ENCODE measurements at places on chromosomes 1 and 21.
A peak's percentile ranks its signal among the peaks of the same experiment; 100 is the strongest.

GRCh38 chr1:237953238-237953637 lies 62.5 kb upstream of the ZP4 start:
- no peak for DNase-seq

DNA sequence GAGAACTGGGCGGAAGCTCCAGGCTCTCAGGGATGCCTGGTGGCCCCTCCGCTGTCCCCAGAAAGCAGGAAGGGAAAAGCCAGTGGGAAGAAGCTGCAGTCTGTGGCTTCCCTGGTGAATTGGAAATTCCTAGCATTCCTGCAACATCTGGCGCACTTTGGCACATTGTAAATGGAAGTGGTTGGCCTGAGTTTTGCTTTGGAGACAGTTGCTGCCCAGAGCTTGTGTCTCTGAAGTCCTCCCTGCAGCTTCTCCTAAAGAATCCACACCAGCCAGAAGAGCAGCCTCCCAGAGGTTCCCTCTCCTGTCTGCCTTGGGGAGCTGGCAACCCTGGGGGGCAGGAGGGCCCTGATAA lies 48.2 kb downstream of the ARHGEF10L start:
- no peak for DNase-seq

DNA sequence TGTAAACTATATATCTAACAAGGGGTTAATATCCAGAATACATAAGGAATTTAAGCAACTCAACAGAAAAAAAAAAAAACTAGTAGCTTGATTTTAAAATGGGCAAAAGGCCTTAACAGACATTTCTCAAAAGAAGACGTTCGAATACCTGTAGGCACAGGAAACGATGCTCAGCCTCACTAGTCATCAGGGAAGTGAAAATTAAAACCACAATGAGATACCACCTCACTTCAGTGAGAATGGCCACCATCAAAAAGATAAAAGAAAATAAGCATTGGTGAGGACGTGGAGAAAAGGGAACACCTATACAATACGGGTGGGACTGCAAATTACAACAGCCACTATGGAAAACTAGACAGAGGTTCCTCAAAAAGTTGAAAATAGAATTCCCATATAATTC lies 37.3 kb downstream of the NPHP4 start:
- DNase-seq: peak; percentile 76

DNA sequence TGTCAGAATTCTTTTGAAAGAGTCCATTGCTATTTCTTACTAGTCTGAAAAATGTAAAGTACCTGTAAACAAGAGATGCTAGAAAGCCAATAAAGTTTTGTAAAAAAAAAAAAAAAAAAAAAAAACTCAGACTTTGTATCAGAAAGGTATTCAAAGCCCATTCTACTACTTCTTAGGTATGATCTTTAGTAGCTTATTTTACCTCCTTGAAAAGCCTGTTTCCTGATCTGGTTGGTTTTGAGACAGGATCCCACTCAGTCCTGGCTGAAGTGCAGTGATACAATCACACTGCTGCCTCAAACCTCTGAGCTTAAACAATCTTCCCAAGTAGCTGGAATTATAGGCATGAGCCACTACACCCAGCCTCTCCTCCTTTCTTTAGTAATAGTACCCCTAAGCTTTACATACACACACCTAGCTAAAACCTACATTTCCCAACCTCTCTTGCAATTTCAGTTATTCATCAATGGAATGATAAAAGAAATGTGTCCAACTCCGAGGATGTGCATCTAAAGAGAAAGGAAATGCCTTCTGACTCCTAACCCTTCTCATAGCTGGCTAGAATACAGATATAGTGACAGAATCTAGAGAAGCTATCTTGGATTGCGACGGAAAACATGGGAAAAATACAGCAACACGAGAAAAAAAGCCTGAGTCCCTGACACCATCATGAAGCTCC lies 30.6 kb downstream of the EPS15 start:
- DNase-seq: no peak

DNA sequence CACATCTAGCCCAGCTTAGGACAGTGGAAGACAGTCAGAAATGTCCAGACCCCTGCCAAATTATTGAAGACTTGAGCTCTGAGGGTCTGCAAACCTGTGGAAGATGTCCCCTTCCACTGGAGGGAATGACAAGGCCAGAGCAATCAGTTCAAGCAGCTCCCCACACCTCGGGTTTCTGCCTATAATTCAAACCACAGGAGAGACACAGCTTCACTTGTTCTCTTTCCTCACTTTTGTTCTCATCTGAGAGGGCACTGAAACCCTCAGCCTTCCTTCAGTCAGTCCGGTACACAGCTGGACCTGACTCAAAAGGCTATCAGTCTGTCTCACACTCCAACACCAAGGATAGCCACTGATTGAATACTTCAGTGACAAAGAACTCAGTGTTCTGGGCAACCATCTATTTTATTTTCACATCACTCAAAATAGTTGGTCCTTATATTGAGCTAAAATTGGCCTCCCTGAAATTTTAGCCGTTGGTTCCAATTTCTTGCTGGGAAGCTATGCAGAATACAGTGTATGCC lies 70.1 kb downstream of the TENT5C start:
- no peak for DNase-seq

DNA sequence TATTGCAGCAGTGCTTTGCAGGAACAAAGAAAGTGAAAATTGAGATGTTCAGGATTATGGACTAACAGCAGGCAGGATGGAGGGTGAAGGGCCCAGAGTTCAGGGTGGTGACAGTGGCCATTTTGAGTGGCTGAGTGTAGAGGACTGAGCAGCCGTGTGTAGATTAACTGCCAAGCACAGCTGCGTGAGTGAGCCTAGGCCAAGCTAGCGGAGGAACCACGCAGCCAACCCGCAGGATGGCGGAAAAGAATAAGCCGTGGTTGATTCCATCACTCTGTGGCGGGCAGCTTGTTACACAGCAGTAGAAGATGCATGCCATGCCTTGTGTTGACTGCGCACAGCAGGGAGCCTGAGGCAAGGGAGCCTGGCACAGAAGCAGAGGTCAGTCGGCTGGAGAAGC lies 102.5 kb upstream of the KIF26B start:
- no peak for DNase-seq

DNA sequence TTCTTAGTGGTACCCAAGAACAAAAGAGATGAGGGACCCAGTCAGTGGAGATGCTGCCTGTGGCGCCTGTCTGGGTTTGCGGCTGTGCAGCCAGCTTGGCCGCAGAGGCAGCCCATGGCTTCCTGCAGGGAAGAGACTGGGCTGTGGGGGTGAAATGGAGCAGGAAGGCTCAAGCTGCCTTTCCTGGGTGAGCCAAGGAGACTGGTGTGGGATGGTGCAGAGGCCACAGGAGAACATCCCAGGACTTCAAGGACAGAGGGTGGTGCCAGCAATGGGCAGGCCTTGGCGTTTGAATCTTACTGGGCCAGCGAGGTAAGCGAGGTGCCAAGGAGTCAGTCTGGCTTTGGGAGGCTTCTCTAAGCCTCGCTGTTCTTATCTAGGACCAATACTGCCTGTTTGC lies 26.4 kb downstream of the KCNA10 start:
- no peak for DNase-seq

- no peak for DNase-seq
Observed at GRCh38 chr1:176847052-176847451, 317.5 kb downstream of the ASTN1 start.

DNA sequence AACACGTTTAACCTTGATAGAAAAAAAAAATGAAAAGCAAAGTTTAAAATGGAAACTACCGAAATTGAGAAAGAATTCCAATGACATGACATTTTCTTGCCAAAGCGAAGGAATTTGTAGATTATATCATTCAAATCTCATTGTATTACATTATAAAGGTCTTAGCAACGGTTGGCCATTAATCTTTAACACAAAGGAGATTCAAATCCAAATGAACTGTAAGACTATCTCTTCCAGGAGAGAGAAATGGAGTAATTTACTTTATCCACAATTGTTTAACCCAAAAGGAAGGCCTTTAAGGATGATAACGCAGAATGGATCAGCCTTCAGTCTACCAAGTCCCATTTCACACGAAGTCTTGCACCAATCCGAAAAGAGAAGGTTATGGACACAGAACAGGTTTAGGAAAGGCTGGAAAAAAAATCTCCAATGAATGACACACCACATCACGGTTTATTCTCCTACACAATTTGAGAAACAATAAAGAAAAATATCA lies 1.5 kb downstream of the ENAH start:
- DNase-seq: no peak

DNA sequence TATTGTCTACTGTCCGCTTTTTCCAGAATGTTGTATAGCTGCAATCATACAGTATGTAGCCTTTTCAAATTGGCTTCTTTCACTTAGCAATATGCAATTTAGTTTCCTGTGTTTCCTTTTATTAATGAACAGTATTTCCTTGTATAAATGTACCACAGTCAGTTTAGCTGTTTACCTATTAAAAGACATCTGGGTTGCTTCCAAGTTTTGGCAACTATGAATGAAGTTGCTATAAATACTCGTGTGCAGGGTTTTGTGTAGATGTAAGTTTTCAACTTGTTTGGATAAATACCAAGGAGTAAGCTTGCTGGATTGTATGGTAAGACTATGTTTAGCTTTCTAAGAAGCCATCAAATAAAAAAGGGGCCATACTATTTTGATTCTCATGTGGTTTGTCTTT lies 24.4 kb upstream of the KCNJ6 start:
- DNase-seq: no peak

DNA sequence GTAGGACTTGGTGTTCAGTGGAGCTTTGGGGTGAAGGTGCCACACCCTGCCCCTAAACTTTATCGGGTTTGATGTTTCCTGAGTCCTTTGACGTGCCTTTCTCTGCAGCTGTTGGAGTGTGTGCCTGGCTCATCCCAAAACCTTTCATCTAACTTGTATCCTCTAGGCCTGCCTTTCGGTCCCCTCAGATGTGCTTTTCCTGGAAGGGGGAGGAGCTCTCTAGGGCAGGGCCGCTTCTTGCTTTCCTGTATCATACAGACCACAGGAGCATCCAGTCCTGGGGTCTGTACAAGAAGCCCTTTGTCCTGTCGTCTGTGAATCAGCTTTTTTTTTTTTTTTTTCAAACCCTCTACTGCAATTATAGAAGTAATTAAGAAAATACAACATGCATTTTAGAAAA lies 35.7 kb downstream of the PTGFRN start:
- no peak for DNase-seq

DNA sequence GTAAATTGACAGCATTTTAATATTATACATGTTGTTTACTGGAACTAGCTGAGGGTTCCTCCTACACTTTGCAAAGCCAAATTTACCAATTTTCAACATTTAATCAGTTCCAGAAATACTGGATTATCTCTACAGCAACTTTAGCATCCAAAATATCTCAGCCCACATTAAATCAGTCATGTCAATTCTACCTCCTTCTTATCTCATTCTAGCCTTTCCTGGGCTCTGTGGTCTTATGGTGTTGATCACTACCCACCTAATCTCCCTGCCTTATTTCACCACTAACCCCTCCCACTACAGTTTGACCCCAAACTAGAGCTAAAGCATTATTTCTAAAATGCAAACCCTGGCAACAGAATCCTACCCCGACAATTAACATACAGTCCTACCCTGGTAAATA lies 3.3 kb downstream of the OMA1 start:
- DNase-seq: no peak

- no peak for DNase-seq
Observed at GRCh38 chr1:39951926-39952325, 3.0 kb upstream of the MFSD2A start.

DNA sequence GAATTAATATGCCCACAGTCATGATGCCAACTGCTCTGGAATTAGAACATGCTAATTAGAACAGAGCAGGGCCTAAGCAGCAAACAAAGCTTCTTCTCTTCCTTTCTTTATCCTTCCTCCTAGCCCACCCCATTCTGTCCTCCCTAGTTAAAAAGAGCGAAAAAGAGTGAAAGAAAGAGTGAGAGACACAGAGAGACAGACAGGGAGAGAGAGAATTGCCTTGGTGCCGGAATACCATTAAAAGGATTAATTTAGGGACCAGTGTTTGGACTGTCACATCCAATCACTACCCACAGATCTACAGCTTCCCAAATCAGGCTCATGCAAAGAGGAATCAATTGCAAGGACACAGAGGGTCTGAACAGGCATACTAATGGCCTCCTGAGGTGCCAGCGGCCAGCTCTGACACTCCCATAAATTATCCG lies 7.0 kb downstream of the ERI3 start:
- DNase-seq: no peak

GRCh38 chr1:84365225-84366221 lies 32.8 kb upstream of the DNASE2B start:
- DNase-seq: peak; percentile 28
